ENCODE measurements at places on chromosomes 5 and 9. TPM values are rescaled to one million over a fixed set of nuclear protein-coding genes. Genes with fewer than 3 reads are reported as not detected.

The N4BP3 gene
- total RNA-seq, result 22.0 TPM

The NSG2 gene
- not detected for total RNA-seq

The RORB gene
- not detected for total RNA-seq

The INSYN2B gene
- total RNA-seq, result 0.87 TPM

The FOXD4L3 gene
- total RNA-seq, result under 0.01 TPM

The PCDHB13 gene
- total RNA-seq, result 1.1 TPM

The SLC46A2 gene
- not detected for total RNA-seq

The MACIR gene
- 4.8 TPM for total RNA-seq

The CDH18 gene
- total RNA-seq, result not detected

The MLANA gene
- total RNA-seq, result not detected

The NCS1 gene
- total RNA-seq, result 4.0 TPM

The PCDHA10 gene
- 0.09 TPM for total RNA-seq

Data from dermis lymphatic vessel endothelial cell (primary cell).